NCI-H82 (cell line): ENCODE measurements at places on chromosomes 7 and 10.

DNA sequence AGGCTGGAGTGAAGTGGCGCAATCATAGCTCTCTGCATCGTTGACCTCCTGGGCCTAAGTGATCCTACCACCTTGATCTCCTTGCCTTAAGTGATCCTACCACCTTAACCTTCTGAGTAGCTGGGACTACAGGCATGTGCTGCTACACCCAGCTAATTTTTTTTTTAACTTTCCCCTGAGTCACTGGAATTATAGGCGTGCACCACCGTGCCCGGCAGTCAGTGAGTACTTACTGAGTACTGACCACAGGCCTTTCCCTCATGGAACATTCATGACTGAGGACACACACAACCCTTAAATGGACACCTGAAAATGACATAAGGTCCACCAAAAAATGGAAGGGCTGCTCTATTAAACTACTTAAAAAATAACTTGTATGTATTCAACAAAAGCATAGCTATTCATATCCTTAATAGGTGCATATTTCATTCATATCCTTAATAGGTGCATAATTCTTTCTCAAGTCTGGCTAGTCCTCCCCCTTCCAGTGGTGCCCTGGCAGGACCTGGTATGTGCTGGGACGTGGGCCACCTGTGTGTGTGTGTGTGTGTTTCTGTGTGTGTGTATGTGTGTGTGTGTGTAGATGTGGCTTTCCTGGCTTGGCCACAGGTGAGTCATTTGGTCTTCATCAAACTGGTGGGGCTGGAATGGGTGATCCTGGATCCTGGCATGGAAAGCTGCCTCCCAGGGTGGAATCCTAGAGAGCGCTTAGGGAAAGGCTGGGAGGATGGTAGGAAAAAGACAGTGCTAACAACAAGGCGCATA lies 3.5 kb downstream of the FAM180A start:
- DNase-seq, result no peak

GRCh38 chr7:55983537-55983936 lies 19.2 kb downstream of the NIPSNAP2 start:
- no peak for DNase-seq

DNA sequence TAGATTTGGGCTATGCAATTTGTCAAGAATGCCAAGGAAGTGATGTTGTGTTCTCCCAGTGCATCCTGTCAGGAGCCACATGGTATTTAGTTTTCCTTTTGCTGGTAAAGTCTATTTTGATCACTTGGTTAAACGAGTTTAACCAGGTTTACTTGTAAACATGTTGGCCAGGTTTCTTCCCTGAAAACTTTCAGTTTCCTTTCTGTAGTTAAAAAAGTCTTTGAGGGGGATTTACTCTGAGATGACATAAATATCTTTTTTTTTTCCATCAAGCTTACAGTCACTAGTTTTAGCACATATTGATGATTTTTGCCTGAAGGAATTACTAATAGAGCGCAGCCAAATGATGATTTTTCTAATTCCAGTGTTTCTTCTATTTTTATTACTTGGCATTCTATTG lies 320.5 kb downstream of the PHF14 start:
- DNase-seq, result no peak

- no peak for DNase-seq
These were observed 133.7 kb downstream of the LHPP start for GRCh38 chr10:124595143-124595883.

DNA sequence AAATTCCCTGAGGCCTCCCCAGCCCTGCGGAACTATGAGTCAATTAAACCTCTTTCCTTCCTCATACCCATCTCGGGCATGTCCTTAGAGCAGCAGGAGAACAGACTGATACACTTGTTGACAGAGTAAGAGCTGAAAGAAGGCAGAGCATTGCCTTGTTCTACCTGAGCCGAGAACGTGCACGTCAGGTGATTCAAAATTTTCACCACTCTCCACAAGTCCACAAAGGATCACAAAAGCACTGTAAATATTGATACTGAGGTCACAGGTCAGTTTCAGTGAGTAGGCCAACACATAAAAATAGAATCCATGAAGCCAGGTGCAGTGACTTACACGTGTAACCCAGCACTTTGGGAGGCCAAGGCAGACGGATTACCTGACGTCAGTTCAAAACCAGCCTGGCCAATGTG lies 27.8 kb downstream of the DCLRE1C start:
- no peak for DNase-seq
